COR-L47 (cell line): ENCODE measurements at places on chromosomes 2 and 18.

DNA sequence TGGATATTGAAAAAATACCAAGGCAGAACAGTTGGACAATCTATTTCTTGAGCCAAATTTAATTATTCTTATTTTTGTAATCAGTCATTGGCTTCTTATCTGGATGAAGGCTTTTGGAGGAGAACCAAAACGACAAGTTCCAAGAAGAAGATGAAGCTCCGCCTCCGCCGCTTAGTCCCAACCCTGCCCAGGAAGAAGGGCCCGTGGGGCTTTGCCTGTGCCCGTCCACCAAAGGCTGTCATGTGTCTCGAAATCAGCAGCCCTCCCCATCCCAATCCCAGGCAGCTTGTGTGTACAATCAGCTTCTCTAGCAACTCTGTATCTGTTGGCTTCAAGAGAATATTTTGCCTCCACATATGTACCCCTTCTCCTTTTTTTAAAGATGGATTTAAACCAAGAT, 24.6 kb downstream of the PTRHD1 start:
- DNase-seq, result no peak

DNA sequence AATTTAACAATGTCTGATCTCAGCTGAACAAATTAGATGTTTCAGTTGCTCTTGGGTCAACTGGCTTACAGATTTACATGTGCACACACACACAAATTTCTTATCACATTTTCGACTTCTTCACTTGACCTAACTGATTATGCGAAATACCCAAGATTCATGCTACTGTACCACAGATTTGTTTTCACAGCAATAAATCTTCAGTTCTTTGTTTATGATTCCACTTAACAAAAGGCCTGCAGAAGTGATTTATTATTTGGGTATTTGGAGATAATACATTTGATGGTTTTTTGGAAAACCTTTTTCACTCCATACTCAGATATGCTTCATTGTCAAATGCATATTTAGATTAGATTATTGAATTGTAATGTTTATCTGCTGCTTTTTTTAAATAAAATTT, 129.0 kb downstream of the GALNT1 start:
- no peak for DNase-seq

- no peak for DNase-seq
Measured at GRCh38 chr2:157872791-157873190, 3.3 kb downstream of the ACVR1 start.

DNA sequence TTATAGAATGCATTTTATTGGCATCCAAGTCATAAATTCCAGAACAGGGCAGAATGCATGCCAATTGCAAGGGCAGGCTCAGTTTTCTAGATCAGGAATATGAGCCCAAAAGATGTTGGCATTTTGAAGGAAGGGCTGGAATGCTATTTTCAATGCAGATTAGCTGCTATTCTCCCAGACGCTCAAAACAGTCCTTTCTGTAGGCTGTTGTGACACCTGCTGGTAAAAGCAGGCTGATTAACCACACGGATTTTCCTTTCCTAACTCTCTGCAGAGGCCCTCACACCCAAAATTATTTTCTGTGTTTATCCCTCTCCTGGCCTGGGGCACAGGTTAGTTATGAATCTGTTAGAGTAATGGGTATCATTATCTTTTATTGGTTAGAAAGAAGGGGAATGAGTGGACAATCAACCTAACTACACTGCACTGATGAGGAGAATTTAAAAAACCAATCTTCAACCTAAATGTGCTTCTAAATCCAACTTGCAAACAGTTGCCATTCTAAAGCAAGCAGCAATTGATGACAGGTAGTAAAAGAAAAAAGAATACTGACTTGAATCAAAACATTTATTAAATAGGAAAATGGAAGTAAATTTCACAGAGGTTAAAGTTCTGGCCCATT, 94.0 kb downstream of the PLA2R1 start:
- DNase-seq, result peak; percentile 62

DNA sequence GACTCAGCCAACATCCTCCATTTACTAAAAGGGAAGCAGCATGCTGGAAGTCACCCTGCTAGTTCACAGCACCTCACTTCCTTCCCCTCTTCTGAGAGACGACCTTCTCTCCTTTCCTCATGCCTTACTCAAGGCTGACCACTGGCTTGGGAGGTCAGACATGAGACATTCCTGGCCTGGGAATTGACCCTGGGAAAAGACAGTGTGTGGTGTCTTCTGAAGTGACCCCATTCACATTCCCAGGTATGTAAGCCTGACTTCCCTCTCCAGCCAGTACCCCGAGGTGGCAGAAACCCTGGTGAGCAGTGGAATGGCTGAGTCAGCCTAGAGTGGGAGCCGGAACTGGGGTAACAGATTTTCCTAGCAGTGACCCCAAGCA, 92.4 kb downstream of the PLB1 start:
- no peak for DNase-seq

- DNase-seq, result no peak
Measured at GRCh38 chr18:22650247-22650646, 232.5 kb upstream of the CTAGE1 start.

- DNase-seq, result no peak
Measured at GRCh38 chr2:26268213-26268612, 23.5 kb downstream of the HADHB start.

DNA sequence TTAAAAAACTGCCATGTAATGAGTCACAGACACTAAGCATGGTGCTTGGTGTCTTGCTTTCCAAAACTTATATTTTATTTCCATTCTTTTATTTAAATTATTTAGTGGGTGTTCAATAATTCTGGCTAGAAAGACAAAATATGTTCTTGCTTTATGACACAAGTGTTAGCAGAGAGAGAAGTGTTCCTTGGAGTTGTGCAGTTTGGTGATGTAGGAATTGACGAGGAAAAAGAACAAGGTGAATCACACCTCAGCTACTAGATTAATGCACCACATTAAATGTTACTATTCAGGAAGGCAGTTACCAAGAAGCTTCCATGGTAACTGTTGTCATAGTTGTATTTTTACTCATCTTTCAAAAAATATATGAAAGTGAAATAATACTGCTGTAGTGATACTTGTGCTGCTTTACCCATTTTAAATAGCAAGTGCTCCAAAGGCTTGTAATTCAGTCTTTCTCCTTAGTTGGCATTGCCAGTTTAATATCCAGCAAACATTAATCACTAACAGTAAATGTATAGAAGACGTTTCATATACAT, 28.3 kb downstream of the ADAM23 start:
- DNase-seq, result no peak

DNA sequence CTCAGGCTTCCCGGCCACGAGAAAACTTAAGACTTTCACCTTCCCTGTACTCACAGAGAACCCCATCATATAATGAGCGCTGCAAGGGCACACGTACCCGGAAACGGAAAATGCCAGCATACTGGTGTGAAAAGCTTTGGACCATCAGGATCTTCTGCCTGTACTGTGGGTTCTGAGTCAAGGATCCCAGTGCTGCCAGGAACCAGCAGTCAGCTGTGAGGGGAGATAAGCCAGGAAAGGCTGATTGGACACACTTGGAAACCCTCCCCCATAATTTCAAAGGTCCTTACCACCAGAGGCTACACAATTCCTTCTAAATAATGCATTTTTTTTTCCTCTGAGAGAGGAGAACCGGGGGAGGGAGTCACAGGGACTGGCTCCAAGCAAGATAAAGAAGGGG, 31.4 kb downstream of the CAPN13 start:
- no peak for DNase-seq

DNA sequence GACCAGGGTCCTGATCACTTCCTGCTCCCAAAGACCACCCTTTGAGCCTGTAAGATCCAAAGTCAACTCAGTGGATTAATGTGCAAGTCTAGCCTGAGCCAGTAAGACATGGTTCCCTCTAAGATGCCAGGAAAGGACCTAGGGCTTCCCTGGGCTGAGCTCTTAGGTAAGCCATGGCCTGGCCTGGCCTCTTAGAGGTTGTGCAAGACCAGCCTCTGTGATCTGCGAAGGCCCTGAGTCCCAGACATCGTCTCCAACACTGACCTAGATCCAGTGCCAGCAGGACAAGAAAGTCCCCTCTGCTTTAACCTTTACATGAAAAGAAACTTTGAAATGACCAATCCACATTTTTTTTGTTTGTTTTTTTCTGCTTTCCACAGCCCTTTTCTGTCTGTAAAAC, 73.6 kb upstream of the CYP1B1 start:
- DNase-seq, result no peak

GRCh38 chr2:238378230-238379095, 48.3 kb upstream of the ASB1 start:
- DNase-seq, result no peak

DNA sequence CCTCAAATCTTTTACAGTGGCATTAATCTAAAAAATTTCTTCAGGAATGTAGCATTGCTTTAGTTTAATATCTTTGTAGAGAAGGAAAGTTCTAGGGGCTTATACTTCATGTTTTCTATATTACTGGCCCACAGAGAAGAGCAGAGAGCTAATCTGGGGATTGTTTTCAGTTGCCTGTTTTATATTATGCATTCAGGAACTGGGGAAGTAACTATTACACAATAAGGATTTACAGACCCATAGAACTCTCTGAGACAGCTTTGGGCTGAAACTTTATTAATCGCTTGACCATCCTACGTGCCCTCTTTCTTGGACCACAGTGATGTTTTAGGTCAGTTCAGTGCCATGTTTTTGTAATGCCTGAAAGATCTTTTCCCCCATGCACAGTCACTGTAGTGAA, 29.9 kb downstream of the BIRC6 start:
- no peak for DNase-seq

- DNase-seq, result no peak
Measured at GRCh38 chr18:54254265-54254758, 15.0 kb upstream of the POLI start.

- no peak for DNase-seq
Measured at GRCh38 chr2:213149294-213149875, 2.0 kb downstream of the IKZF2 start.

DNA sequence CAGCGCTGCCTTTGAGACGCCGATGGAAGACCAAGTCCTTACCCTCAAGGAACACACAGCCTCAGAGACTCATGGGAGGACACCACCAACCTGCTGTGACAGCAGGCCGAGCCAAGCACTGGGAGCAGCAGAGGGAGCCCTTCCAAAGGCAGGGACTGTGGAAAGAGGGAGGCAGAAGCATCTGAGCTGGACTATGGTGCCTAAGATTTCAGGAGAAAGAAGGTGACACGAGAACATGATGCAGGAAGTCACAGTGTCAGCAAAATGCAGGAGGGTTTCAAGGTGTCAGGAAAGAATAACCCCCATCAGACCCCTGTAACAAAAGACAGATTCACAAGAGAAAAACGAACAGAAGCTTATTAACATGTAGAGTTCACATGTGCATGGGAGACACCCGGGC, 24.2 kb upstream of the COX7A2L start:
- no peak for DNase-seq

- no peak for DNase-seq
Measured at GRCh38 chr2:151078889-151079288, 182.8 kb downstream of the RBM43 start.

- DNase-seq, result no peak
Measured at GRCh38 chr2:207513551-207514257, 16.1 kb upstream of the CREB1 start.

- DNase-seq, result no peak
Measured at GRCh38 chr2:214574084-214574781, 163.4 kb downstream of the VWC2L start.

DNA sequence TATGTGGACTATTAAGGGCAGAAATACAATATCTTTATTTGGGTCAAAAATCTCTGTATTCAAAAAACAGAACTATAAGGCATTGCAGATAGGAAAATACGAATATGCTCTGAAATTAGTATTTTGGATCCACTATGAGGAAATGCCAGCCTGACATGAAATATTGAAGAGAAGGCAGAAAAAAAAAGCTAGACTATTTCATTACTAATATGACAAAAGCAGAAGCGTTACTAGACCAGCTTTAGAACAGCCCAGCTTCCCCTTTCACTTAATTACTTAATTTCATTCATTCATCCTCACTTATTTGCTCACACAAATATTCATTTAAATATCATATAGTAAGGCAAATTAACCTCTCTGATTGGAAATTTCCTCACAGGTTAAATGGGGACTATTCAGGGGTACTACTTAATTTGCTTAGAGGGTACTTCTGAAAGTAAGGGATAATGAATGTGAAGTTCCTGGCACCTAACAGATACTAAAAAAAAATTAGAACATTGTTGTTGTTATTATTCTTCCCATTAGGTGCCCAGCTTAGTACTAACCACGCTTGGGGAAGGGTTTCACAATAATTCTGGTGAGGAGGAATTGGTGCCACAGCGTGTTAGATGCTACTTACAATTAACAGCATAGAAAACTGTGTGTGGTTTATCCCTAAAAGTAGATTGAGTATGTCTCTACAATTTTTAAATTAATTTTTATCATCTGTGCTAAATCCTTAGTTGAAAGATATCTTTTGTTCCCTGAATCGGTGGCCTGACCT, 71.1 kb upstream of the CTLA4 start:
- DNase-seq, result no peak

- no peak for DNase-seq
Measured at GRCh38 chr2:15769676-15770547, 170.4 kb upstream of the MYCN start.

GRCh38 chr18:55381277-55381676, 206.7 kb downstream of the TCF4 start:
- DNase-seq, result no peak

- DNase-seq, result no peak
Measured at GRCh38 chr18:55753643-55754263, 165.8 kb upstream of the TCF4 start.

DNA sequence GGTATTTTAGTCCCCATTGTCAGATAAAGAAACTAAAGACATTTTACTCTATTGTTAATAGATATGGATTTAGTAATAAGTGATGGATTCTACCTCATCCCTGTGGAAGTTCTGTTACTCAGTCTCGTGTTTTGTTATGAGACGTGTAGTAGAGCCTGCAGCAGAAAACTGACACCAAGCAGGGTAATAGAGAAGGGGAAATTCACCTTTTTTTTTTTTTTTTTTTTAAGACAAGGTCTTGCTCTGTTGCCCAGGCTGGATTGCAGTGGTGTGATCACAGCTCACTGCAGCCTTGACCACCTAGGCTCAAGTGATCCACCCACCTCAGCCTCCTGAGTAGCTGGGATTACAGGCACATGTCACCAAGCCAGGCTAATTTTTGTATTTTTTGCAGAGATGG, 164.5 kb downstream of the CERS6 start:
- no peak for DNase-seq

DNA sequence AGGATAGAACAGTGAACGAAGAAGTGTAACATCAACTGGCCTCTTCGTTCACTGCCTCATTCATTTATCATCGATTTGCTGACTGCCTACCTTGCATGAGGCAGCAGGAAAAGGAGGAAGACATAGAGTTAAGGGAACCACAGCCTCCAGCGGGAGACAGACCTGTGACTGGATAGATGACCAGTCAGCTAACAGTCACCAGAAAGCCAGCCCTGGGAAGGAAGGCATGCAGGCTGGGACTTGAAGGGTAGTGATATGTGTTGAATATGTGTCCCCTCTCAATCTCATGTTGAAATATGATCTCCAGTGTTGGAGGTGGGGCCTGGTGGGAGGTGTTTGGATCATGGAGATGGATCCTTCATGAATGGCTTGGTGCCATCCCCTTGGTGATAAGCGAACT, 58.3 kb downstream of the CTIF start:
- no peak for DNase-seq
